ENCODE measurements at places on chromosomes 7 and 10.

- no peak for DNase-seq
Observed at GRCh38 chr7:132118641-132119040, 457.6 kb downstream of the PLXNA4 start.

DNA sequence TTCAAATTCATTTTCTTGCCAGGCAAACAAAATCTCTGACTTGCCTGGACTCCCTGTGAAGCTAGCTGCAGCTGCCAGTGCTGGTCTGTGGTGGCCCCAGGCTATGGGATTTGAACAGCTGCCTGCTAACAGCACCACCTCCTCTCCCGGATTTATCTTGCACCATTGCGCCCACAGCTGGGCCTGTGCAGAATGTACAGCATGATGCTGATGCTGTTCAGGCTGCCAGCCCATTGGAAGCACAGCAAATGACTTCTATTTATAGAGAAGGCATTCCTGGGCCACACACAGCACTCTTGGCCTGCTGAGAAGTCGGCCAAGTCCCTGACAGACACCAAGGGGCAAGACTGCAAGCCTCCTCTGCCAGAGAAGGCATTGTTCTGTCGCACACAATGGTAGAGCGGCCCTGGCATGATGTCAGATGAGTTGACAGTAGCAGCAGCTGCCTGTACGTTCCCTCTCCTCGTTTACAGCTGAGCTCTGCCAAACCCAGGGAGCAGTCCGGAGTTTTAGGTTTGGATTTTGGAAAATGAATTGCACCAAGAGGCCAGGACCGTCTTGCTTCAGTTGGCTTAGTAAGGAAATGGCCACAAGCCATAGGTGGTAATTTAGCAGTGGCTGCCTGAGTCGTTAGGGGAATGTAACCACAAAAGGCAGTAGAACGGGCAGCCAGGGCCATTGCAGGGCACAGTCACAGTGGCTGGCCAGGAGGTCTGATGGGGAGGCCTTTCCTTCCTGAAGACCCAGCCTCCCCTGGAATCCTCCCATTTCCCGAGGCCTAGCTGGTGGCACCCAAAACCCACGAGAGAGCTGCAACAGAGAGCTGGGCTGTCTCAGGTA, 38.5 kb downstream of the MTURN start:
- peak; percentile 83 for DNase-seq

DNA sequence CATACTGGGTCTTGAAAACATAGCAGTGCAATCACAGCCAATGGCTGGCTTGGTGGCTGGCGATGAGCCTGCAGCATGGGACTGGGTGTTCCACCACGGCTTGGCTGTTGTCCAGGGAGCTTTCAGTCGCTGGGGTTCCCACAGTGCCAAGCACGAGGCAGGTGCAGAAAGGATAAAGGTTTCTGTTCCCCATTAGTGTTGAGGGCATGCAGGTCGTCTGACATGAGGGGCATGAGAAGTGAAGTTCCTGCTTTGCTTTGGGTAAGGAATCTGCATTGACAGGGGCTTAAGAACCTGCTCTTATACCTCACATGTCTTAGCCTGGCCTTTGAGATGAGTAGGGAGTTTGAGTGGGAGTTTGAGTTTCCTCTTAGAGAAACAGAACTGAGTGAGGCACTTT, 9.0 kb upstream of the CFTR start:
- DNase-seq: no peak

- no peak for DNase-seq
Observed at GRCh38 chr10:99834410-99834809, 52.0 kb downstream of the ABCC2 start.

- DNase-seq: no peak
Observed at GRCh38 chr10:90788968-90789367, 68.9 kb downstream of the HTR7 start.

- peak; percentile 73 for DNase-seq
Observed at GRCh38 chr7:18866359-18867036, 250.9 kb downstream of the TWIST1 start.

DNA sequence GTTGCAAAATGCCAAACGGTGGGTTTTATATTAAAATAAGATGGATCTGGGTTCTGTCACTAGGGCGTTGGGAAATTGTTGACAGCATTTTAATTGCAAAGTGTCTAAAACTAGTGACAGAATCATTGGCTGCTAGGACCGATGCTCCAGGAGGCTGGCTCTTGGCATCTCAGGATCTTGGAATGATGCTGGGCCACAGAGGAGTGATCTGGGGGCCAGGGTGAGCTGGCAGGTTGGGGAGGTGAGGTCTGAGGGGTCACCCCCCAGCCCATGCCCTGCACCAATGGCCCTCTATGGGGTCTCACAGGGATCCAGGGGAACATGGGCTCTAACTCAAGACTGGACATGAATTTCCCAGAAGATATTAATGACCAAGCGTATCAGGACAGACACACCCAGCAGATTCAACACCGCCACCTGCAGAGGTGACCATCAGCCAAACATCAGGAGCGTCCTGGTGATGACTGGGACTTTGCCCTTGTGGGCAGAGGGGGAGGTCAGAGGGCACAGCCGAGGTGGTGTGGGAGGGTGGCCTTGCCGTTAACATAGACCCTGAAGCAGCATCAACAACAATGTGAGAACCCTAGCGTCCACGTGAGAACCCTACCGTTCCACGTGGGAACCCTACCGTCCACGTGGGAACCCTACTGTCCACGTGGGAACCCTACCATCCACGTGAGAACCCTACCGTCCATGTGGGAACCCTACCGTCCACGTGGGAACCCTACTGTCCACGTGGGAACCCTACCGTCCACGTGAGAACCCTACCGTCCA, 89.0 kb upstream of the PPP2R2D start:
- DNase-seq: no peak

DNA sequence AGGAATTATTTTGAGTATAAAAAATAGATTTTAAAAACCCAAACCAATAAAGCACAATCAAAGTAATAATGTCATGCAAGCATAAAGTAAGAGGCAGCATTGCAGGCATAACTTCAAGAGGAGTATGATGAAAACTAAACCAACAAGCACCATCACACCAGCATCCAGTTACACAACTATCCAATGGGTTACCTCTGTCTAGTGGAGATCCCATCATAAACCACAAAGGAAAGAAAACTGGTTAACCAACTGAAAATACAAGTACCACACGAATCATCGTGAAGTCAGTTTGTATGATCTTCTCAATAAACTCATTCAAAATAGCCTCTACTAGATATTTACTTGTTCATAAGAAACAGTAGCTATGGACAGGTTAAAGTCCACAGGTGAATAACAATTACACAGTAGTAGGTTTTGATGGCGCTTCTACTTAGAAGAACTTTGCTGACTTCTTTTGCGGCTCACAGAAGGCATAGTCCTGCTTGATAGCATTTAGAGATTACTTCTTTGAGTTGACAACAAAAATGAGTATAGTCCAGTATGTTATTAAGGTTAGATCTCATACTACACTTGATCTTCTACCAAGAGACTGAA, 116.6 kb downstream of the MICU1 start:
- no peak for DNase-seq

DNA sequence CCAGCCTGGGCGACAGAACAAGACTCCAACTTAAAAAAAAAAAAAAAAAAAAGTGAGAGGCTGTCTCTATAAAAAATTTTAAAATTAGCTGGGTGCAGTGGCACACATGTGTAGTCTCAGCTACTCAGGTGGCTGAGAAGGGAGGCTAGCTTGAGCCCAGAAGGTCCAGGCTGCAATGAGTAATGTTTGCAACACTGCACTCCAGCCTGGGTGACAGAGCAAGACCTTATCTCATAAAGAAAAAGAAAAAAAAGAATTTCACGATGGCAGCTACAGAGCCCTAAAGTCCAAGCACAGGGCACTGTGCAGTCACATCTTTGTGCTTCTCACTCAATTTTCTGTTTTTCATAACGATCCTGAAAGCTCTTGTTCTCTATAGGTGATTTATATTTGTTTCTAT, 209.5 kb upstream of the KCTD7 start:
- no peak for DNase-seq

DNA sequence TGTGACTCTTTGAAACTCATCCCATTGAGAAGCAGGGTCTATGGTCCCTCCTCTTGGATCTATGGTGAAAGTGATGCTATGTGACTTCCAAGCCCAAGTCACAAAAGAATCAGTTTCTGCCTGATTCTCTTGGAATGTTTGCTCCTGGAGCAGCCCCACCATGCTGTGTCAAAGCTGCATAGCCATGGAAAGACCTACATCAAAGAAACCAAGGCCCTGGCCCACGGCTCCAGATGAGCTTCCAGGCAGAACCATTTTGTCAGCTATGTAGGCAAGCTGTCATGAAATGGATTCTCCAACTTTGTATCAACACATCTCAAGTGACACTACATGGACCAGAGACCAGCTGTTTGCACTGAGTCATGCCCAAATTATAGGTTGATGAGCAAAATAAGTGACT, 77.0 kb downstream of the AASS start:
- DNase-seq: no peak

DNA sequence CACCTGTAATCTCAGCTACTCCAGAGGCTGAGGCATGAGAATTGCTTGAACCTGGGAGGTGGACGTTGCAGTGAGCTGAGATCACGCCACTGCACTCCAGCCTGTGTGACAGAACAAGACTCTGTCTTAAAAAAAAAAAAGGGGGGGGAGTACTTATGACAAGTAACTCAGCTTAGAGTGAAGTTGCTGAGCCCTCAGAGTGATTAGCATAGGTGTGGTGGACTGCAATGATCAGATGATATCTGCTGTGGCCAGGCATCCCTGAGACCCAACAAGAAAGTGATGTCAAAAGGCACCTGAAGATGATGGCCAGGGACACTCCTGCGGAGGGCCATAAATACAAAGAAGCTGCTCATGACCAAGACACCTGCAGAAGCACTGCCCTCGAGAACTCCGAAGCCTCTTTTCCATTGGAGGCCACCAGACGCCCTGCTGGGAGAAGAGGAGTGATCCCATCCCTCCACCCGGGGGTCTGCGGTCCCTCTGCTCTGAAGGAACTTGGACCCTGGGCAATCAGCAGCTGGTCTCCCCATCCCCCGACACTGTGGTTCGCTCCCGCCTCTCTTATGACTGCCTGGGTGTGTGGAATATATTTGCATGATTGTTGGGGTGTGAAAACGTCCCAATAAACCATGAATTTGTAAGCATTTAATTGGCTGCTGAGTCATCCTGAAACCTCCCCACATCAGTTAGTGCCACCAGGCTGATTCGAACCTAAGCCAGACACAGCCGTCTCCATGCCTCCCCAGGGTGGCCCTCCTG, 46.0 kb downstream of the RASGEF1A start:
- no peak for DNase-seq

DNA sequence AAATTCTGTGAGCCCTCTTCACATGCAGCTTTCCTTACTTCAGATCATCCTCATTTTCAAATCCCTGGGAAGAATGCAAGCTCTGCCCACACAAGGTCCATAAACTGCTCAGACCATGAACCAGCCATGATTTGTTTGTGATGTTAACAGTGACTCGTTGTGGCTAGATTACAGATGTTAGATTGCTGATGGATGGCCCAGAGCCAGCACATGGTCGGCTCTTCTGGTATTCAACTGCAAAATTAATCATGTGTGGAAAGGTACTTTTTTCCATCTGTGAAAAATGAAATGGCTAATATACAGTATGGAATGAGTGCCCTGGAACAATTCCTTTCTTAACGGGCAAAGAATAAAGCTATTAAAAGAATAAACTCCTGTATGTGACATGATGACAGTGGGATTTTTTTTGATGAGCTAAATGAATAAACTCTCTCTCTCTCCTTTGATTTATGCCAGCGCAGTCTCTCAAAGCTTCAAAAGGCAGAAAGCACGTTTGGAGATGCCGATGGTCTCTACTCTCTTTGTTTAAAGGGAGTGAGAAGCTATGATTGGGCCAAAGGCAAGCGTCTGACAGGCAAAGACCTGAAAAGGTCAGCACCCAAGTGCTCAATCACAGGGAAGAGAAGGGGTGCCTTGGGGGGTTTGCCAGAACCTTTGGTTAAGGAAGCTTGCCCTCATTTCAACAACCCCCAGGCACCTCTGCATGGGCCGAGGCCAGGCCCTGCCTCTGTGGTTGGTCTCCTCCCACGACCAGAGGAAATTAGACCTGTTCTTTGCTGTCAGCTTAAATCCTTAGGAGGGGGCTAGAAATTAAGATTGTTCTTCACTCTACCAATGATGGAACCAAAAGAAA, 444.0 kb upstream of the NFE2L3 start:
- no peak for DNase-seq

- peak; percentile 23 for DNase-seq
Observed at GRCh38 chr10:77165445-77166208, 472.0 kb downstream of the KCNMA1 start.

- DNase-seq: no peak
Observed at GRCh38 chr10:12703126-12703525, 298.4 kb downstream of the CCDC3 start.

DNA sequence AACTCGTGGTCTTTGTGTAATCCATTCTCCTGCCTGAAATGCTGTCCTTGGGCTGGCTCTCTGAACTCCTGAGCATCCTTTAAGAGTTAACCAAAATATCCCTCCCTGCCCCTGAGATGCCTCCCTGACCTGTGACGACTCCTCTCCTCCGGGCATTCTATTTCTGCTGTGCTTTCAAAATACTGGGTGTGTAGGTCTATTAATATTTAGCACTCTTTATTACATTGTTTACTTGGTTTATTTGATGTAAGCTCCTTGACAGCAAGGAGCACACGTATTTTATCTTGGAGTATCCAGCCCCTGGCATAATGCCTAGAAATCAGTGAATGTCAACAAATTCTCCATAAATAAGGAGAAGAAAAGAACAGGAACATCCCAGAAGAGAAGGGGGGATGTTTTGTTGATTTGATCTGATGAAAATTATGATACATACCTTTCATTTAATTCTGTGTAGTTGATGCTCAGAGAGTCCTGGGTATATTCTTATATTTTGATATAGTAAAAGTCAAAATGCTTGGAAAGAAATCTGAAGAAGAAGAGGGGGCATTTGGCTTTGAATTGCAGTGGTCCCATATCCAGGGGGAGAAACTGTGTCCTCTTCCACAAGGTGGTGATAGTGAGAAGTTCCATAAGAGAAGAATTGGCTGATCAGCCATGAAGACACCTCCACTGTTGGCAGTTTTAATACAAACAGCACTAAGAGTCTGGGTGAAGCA, 107.7 kb upstream of the MPP7 start:
- no peak for DNase-seq

DNA sequence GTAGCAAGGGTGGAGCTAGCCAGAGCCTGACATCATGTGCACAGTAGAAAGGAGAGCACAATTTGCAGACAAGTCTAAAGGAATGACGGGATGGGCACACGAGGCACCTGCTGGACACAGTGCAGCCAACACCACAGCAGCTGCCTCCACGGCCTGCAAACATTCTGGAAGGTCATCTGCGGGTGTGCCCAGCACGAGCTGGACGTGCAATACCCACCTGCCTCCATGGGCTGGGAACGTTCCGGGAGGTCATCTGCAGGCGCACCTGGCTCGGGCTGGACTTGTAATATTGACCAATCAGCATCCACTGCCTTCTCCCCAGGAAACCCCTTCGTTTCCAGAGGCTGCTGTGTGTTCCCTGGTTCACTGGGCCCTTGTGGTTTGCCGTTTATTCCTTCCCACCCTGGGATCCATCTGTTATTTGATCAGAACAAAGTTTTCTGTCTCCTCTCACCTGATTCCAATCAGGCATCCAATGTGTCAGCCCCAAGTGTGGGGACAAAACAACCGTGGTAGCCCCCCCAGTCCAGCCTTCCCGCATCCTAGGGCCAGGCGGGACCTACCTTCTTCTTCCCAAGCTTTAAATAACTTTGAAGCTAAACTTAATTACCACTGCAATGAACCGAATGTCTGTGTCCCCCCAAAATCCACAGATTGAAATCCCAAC, 243.4 kb upstream of the PPP2R2D start:
- no peak for DNase-seq

- DNase-seq: no peak
Observed at GRCh38 chr7:39183796-39184195, 206.1 kb downstream of the POU6F2 start.

- DNase-seq: no peak
Observed at GRCh38 chr10:49611166-49611815, 1.2 kb downstream of the SLC18A3 start.
